ENCODE measurements at places on chromosomes 4 and X. TPM values are rescaled to one million over a fixed set of nuclear protein-coding genes. Genes with fewer than 3 reads are reported as not detected.

- H3K4me1 ChIP-seq: no peaks in the 10 kb centered on the region
- no peaks in the 10 kb centered on the region for H3K36me3 ChIP-seq
- H3K27ac ChIP-seq: no peak overlapping the region
Measured at GRCh38 chrX:8844157-8844556, 43.0 kb upstream of the FAM9A start.

- no peak overlapping the region for H3K4me3 ChIP-seq
- DNase-seq: no peak
- peaks cover 16% of the 10 kb centered on the region for H3K36me3 ChIP-seq
- peaks cover 32% of the 10 kb centered on the region for H3K4me1 ChIP-seq
Measured at GRCh38 chr4:152398060-152398459, 137.8 kb downstream of the FBXW7 start.

DNA sequence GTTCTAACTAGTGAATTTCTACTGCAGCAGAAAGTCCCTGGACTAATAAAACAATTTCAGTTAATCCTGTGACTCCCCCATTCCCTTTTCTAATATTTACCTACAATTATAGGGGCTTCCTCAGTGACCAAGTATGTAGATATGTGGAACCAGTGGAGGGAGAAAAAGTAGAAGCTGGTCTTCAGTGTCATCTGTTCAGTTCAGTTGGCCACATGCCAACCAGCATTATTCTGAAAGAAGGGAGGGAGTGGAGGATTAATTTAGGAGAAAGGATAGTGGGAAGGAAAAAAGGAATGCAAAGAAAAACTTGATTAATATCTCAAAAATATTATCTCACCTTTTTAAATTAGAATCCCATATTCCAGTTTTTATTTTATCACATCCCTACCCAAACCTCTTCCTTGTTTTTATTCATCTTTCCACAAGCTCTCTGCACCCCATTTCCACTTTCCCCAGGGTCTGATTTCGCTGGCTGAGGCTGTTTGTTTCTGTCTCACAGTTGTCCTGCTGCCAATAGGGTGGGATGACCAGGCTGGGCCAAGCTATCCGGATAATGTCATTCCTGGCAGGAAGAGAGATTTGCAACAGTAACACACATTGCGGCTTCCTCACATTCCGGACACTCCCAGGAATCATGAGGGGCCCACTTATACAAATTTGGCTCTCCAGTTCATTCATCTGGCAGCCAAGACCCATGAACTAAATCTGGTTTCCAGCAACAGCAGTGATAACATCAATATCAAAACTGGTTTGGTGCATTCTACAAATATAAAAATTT, 24.6 kb upstream of the ANTXR2 start:
- no peak for DNase-seq
- H3K27ac ChIP-seq: no peak overlapping the region
- H3K36me3 ChIP-seq: no peaks in the 10 kb centered on the region
- H3K4me3 ChIP-seq: no peak overlapping the region
- H3K27me3 ChIP-seq: no peaks in the 10 kb centered on the region

GRCh38 chr4:82430964-82431745, 765 bp downstream of the ENOPH1 start:
- no peaks in the 10 kb centered on the region for H3K27me3 ChIP-seq
- peak overlapping the region; percentile 88 for H3K27ac ChIP-seq
- H3K4me3 ChIP-seq: peak overlapping the region; percentile 94
- DNase-seq: peak; percentile 69
- H3K4me1 ChIP-seq: peaks cover 49% of the 10 kb centered on the region

GRCh38 chr4:78622253-78622979, 70.8 kb downstream of the ANXA3 start:
- no peak overlapping the region for H3K27ac ChIP-seq
- H3K36me3 ChIP-seq: no peaks in the 10 kb centered on the region
- H3K4me3 ChIP-seq: no peak overlapping the region
- peaks cover 3% of the 10 kb centered on the region for H3K4me1 ChIP-seq
- H3K27me3 ChIP-seq: no peaks in the 10 kb centered on the region

GRCh38 chr4:43587758-43588157, 695.2 kb downstream of the GRXCR1 start:
- DNase-seq: no peak
- no peak overlapping the region for H3K4me3 ChIP-seq
- no peaks in the 10 kb centered on the region for H3K27me3 ChIP-seq
- no peak overlapping the region for H3K27ac ChIP-seq
- no peaks in the 10 kb centered on the region for H3K36me3 ChIP-seq

GRCh38 chr4:140042634-140043033, 111.3 kb downstream of the MAML3 start:
- H3K36me3 ChIP-seq: peaks cover 2% of the 10 kb centered on the region
- H3K4me3 ChIP-seq: no peak overlapping the region
- no peak overlapping the region for H3K27ac ChIP-seq

GRCh38 chrX:79133904-79134303, 10.6 kb upstream of the GPR174 start:
- no peak for DNase-seq
- peaks cover 26% of the 10 kb centered on the region for H3K4me1 ChIP-seq
- no peaks in the 10 kb centered on the region for H3K27me3 ChIP-seq
- peak overlapping the region; percentile 31 for H3K27ac ChIP-seq
- no peaks in the 10 kb centered on the region for H3K36me3 ChIP-seq

- no peak for DNase-seq
- no peaks in the 10 kb centered on the region for H3K36me3 ChIP-seq
- H3K27me3 ChIP-seq: no peaks in the 10 kb centered on the region
- no peak overlapping the region for H3K4me3 ChIP-seq
- H3K27ac ChIP-seq: no peak overlapping the region
Measured at GRCh38 chr4:181331214-181331613, 912.0 kb upstream of the TENM3 start.

Gene LRIT3
- 0.19 TPM for total RNA-seq

All from activated CD4-positive, alpha-beta T cell treated with anti-CD3 and anti-CD28 coated beads for 36 hours (primary cell).